ENCODE measurements at places on chromosomes 6 and 20. TPM values are rescaled to one million over a fixed set of nuclear protein-coding genes. Genes with fewer than 3 reads are reported as not detected.

DNA sequence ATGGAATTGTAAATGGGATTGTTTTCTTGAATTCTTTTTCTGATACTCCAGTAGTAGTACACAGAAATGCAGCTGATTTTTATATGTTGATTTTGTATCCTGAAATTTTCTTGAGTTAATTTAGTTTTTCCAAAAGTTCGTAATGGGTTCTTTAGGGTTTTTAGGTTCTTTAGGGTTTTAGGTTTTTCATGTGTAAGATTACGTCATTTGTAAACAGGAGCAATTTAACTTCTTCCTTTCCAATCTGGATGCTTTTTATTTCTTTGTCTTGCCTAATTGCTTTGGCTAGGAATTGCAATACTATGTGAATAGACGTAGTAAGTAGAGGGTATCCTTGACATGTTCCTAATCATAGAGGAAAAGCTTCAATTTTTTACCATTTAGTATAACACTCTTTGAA, 568.6 kb downstream of the MMUT start:
- DNase-seq = no peak

- no peak for DNase-seq
These were observed 237.5 kb upstream of the ECI2 start for GRCh38 chr6:4372866-4373265.

GRCh38 chr6:107248147-107248546, 132.8 kb upstream of the BEND3 start:
- DNase-seq = no peak

DNA sequence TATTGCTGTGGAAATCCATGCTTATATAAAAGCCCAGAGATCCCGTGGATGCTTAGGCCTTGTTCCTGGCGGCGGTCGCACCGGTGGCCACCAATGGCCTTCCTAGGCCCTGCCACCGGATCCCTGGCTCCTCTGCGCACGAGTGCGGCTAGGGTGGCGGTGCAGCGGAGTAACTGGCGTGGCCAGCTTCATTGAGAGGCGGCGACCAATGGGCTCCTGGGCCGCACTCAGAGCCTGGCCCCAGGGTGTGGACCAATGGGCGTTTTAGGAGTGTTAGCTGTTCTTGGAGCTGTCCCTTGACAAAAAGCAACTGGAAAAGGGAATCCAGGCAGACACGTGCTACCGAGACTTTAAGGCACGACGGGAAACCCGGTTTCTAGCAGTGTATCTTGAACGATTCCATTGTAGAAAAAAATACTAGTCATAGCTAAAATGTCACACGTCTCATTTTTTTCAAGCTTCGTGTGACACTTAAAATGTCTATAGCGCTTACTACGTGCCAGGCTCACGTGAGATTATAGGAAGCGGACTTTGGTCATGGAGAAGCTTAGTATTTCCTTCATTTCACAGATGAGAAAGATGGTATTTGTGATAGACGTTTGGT, 1.7 kb downstream of the AMD1 start:
- peak; percentile 74 for DNase-seq

Gene CDSN
- total RNA-seq = not detected

DNA sequence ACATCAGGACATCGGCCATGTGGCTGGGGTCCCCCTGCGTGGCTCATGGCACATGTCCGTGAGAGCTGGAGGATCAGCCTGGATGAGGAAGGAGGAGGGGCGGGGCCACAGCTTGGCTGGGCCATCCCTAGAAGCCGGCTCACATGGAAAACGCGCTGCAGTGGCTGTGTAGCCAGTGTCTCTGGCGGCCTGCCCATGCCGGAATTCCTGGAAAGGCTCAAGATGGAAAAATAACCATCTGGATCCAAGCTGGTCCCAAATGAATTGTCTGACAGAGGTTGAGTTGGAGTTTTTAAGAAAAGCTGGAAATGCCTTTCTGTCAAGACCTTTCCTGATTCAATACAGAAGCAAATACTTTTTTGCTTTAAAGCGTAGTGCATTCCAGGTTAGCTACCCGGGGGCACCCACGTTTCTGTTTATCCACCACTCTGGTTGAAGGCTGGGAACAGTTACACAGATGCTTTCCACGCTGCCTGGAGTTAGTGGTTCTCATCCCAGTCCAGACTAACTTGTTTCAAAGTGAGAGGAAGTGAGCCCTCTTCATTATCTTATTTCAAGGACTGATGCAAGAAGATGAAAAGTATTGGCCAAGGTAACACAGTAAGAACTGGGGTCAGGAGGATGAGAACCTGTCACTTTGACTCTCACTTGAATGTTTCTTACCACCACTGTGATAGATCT, 99.0 kb downstream of the GMPR start:
- DNase-seq = no peak

DNA sequence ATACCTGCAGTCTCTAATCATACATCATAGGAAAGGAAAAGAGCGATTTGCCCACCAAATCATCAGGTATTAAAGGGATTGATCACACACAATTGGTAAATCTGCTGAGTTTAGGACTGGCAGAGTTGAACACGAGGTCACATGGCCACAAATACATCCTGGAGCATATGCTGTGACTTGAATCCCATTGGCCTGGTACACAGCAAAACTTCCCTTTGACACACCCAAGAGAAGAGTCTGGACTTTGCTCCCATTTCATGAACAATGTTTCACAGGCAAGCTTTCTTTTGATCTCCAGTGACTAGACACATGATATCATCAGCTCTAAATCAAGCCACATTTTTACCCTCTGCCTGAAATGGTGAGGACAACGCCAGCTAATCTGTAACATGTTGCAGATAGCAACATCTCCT, 117.9 kb downstream of the ISM1 start:
- DNase-seq = no peak

- no peak for DNase-seq
These were observed 51.0 kb upstream of the CEP162 start for GRCh38 chr6:84278321-84278998.

- no peak for DNase-seq
These were observed 426.9 kb upstream of the JARID2 start for GRCh38 chr6:14819001-14819400.

DNA sequence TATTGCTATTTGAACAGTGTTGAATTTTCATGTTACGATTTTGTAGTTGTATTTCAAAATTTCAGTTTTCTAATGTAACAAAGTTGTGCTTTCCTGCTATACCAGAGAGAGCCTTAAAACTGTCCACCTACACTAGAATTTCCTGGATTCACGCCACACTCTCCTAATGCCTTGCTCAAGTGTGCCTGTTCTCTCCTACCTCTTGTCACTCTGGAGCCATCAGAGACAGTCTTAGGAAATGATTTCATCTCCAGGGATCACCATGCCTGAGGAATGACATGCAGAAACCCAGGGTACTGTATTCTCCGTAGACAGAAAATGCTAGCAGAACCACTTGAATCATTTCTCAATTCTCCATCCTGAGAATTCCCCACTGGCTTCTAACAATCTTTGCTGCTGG, 667.6 kb downstream of the KIF16B start:
- DNase-seq = no peak

- no peak for DNase-seq
These were observed 55.2 kb downstream of the ANKEF1 start for GRCh38 chr20:10089871-10090587.

DNA sequence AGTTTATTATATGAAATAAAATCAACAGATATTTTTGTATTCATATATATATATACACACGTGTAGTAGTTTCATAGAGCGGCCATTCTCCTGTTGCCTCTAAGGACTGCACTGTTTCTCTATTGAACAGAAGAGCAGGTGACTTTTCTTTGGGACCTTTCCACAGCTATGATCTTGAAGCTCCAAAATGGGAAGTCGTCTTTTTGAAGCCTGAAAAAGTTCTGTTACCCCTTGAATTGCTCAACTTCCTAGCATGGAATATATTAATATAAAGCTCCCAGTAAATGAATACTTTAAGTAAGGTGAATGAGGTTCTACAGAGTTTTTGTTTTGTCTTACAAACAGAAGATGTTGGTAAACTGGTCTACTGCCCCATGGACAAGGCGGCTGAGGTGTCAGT, 42.2 kb upstream of the ADTRP start:
- DNase-seq = no peak

Gene FOXF2
- not detected for total RNA-seq

Gene GRIK2
- not detected for total RNA-seq

Gene C6orf52
- not detected for total RNA-seq

- no peak for DNase-seq
These were observed 59.1 kb downstream of the CEP43 start for GRCh38 chr6:167058261-167058660.

DNA sequence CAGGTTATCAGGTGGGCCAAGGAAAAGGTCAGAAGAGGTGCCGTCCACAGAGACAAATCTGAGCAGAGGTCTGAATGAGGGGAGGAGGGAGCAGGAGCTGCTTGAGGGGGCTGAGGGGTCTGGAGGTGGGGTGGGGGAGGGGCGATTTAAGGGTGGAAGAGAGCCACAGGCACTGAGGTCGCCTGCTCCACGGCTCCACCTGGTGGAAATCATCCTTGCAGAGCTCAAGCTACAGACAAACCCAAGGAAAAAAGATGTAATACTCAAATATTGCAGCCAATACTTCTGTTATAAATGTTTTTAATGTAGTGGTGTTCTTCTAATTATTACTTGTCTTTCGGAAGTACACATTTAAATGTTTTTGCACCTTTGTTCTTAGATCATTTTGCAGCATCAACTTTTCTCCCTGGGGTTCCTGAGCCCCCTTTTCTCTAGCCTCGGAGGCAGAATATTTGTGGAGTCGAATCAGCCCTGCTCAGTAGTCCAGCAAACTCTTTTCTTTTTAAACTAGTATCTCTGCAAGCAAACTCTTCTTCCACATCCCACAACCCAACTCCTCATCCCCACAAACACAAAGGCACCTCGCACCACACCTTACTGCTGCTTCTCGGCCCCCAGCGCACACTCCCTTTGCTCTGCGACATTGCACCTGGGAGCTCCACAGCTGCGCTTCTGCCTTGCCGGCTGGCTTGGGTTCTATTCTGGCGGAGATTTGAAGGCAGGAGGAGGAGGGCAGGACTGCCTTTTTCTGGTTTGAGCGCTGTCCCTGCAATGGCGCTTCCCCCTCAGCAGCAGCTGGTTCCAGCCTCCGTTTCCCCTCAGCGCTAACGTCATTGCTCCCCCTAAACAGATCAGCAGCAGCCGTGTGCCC, 51.0 kb upstream of the TFAP2A start:
- peak; percentile 21 for DNase-seq

- no peak for DNase-seq
These were observed 6.8 kb upstream of the SPATS1 start for GRCh38 chr6:44335631-44336030.

- DNase-seq = no peak
These were observed 186.9 kb downstream of the AKAP7 start for GRCh38 chr6:131322125-131322524.

DNA sequence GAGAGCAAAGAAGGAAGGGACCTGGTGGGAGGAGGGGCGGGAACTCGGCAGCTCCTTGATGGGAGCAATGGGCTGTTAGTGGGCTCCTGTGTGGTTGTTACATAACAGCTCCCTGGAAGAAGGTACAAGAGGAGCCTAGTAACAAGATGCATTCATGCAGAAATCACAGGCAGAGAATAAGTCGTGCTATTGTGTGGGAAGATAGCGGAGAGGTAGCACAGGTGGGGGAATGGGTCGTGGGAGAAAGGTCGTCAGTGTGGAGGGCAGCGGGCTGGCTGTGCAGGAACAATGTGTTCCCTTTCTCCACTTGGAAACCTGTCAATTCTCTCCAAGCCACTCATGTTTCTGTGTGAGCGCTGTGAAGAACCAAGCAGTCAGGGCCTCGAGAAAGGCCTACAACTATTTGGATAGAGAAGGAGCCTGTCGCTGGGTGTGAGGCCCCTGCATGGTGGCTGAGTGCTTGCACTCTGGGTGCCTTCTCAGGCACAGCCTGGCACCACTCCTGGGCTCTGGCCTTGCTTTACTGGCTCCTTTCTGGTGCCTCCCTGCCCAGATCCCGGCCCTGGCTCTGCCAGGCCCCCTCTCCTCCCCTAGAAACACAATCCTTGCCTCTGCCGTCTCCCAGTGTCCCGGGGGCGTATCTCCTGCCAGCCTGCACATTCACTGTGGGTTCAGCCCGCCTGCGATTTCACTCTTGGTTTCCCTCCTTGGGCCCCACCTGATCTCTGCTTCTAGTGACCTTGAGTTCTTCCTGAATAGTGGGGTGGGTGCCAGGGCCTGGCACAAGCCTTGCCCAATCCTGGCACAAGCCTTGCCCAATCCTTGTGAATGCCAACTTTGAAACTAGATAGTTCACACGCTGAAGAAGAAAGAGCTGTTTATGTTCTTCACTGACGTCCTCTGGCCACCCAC, 7.4 kb upstream of the FGD2 start:
- no peak for DNase-seq

Gene GNRH2
- total RNA-seq = 2.5 TPM

DNA sequence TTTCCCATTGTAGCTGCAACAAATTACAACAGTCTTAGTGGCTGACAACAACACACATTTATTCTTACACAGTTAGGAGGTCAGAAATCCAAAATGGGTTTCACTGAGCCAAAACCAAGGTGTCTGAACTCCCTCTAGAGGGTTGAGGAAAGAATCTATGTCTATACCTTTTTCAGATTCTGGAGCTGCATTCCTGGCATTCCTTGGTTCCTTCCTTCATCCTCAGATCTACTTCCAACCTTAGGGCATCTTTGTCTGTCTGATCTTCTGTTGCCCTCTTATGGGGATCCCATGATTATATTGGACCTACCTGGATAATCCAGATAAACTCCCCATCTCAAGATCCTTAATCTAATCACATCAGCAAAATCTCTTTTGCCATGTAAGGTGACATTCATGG, 540.9 kb upstream of the MAP3K7 start:
- DNase-seq = no peak

Gene JPH2
- total RNA-seq = 0.17 TPM

GRCh38 chr20:43167615-43168014, 22.1 kb downstream of the PTPRT start:
- DNase-seq = no peak

DNA sequence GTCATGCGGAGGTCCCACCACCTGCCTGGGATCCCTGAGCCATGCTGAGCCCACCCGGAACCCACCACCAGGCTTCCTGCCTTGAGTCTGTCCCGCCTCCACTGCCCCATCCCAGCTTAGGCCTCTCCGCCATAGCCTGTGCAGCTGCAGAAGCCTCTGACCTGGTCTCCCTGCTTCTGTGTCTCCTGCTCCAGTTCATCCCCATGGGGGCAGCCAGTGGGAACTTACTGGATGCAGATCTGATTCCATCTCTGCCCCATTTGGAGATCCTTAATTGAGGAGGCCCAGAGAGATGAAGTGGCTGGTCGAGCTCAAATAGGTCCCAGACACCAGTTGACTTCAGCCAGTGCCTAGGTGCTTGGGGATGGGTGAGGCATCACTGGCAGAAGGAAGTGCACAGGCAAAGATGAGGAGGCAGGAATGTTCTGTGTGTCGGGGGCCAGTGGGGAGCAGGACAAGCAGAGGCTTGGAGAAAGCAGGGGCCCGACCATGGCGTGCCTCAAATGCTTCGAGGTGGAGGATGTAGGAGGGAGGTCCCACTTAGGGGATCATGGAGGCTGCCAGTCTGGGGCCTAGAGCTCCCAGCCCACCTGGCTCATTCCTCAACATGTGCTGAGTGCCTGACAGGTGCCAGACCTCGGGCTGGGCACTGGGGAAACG, 112.8 kb downstream of the TOX2 start:
- no peak for DNase-seq

Gene KCNQ2
- 0.12 TPM for total RNA-seq

DNA sequence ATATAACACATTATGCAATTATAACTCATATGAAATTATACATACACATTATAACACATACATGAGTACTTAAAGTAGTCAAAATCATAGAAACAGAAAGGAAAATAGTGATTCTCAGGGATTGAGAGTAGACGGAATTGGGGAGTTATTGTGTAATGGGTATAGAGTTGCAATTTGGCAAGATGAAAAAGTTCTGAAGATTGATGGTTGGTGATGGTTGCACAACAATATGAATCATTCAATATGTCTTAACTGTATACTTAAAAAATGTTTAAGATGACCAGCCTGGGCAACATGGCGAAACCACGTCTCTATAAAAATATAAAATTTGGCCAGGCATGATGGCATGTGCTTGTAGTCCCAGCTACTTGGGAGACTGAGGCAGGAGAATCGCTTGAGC, 372.7 kb downstream of the CDKAL1 start:
- DNase-seq = no peak
